T-cell (primary cell): ENCODE measurements at places on chromosomes 3 and 15.

GRCh38 chr15:22936577-22937472 is 43.3 kb downstream of the CYFIP1 start:
- no peak for DNase-seq

- no peak for DNase-seq
These were observed 592.0 kb downstream of the ZNF385D start for GRCh38 chr3:21158861-21159542.

- DNase-seq = no peak
These were observed 32.6 kb upstream of the SKIL start for GRCh38 chr3:170324962-170325361.

DNA sequence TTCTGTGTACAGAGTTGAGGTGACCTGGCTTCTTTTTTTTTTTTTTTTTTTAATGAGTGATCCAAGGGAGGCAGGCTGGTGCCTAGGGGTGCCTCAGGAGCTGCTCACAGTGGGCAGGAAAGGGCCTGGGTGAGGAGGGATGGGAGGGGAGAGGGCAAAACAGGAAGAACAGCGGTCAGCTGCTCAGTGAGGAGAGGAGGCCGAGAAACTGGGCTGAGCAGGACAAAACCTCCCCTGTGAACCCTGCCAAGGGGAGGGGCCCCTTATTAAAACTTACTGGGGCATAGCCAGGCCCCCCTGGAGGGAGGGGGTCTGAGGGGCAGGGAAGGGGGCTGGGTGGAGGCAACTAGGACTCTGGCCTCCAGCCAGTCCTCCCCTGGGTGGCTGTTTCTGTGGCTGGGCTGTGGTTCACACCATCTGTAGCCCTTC is 3.5 kb downstream of the PLEKHO2 start:
- DNase-seq = no peak

GRCh38 chr15:80010131-80010673 is 39.2 kb upstream of the BCL2A1 start:
- no peak for DNase-seq

GRCh38 chr3:123138839-123139444 is 62.8 kb upstream of the SEC22A start:
- DNase-seq = no peak

GRCh38 chr3:14803981-14804834 is 14.6 kb upstream of the FGD5 start:
- DNase-seq = no peak

GRCh38 chr15:65085207-65085753 is 8.7 kb downstream of the KBTBD13 start:
- no peak for DNase-seq

DNA sequence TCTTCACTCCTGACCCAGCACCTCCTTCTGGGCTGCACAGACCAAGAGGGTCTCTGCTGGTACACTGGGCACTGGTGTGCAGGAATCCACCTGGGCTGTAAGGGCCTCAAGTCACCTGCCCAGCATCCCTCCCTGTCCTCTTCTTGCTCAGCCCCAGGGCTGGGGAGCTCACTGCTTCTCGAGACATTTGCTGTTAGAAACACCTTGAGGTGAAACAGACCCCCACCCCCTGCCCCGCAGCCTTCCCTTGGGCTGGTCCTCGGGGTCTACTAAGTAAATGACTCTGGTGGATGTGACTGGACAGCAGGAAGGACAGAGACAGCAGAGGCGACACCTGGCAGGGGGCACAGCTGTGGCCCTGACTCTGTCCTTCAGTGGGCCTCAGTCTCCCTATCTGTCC is 29.1 kb downstream of the LOXL1 start:
- no peak for DNase-seq

DNA sequence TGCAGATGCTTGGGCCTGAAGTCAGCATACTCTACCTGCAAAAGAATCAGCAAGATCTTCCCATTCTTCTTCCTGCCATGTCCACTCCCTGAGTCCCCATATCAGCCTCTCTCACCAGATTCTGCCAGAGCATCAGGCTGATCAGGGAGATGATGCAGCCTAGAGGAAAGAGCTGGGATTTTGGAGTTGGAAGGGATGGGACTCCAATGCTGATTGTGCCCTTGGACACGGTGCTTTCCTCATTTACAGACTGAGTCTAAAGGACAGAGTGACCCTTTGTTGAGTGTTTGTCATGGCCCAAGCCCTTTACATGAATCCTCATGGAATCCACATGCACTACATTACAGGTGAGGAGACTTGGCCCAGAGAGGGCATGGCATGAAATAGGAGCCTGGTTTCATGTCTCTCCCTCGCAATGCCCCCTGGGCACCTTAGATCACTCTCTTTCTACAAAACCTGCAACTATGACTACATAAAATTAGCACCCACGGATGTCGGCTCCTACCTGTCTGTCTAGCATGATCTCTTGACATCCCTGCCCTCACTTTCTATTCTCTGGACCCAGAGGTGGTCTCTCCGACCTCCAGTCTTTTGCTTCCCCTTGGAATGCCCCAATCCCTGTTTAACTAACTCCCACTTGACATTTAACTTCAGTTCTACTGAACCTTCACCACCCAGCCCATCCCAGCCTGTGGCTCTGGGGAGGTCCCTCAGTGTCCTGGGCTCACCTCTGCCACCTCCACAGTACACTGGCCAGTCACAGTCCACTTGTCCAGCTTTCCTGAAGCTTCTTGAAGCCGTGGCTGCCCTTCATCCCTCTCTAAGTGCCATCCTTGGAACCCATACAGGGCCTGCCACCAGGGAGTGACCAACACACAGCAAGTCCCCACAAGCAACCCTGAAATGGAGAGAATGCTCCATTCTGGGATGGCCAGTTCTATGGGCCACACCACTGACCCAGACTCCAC is 173.5 kb downstream of the ABHD5 start:
- no peak for DNase-seq

DNA sequence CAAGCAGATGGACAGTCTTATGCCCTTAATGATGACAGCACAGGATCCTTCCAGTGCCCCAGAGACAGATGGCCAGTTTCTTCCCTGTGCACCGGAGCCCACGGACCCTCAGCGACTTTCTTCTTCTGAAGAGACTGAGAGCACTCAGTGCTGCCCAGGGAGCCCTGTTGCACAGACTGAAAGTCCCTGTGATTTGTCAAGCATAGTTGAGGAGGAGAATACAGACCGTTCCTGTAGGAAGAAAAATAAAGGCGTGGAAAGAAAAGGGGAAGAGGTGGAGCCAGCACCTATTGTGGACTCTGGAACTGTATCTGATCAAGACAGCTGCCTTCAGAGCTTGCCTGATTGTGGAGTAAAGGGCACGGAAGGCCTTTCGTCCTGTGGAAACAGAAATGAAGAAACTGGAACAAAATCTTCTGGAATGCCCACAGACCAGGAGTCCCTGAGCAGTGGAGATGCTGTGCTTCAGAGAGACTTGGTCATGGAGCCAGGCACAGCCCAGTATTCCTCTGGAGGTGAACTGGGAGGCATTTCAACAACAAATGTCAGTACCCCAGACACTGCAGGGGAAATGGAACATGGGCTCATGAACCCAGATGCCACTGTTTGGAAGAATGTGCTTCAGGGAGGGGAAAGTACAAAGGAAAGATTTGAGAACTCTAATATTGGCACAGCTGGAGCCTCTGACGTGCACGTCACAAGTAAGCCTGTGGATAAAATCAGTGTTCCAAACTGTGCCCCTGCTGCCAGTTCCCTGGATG is 198.7 kb downstream of the AKAP13 start:
- DNase-seq = no peak

GRCh38 chr15:45134682-45135604 is 5.1 kb downstream of the DUOX1 start:
- DNase-seq = no peak

- DNase-seq = no peak
These were observed 46.1 kb upstream of the SEMA4B start for GRCh38 chr15:90154861-90155626.

DNA sequence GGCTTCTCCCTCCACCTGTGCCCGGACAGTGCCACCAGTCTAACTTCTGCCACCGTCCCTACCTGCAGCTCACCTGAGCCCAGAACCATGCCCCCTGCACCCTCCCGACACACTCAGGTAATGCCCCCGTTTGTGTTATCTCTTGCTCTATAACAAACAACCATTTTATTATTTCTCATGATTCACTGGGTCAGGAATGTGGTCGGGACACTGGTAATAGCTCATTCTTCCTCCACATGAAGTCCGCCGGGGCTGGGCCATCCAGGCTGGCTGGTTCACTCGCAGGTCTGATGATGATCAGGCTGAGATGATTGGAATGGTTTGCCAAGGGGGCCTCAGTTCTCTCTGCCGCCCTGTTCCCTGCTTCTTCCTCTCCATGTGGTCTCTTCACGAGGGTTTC is 20.3 kb upstream of the NR2E3 start:
- DNase-seq = no peak

- peak; percentile 45 for DNase-seq
These were observed 93.0 kb upstream of the LPP start for GRCh38 chr3:188060840-188061544.

- no peak for DNase-seq
These were observed 97.7 kb upstream of the PRR20G start for GRCh38 chr3:127385540-127385870.

DNA sequence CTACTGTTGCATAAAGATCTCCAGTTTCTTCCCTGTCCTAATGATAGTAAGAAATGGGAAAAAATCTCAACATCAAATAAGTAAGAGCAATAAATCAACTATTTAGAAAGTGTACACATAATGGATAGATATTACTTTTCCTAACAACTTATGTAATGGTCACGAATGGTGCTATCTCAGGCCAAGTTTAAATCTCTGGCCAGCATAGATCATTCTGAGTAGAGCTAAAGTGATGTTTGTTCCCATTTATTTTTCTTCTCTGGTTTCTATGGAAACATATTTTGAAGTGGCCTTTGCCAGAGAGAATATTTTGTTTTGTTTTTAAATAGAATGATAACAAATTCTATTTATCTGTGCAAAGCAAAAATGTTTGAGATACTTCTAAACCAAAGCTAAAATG is 249.7 kb upstream of the TTC14 start:
- no peak for DNase-seq

GRCh38 chr15:96700555-96700954 is 370.1 kb downstream of the NR2F2 start:
- no peak for DNase-seq

DNA sequence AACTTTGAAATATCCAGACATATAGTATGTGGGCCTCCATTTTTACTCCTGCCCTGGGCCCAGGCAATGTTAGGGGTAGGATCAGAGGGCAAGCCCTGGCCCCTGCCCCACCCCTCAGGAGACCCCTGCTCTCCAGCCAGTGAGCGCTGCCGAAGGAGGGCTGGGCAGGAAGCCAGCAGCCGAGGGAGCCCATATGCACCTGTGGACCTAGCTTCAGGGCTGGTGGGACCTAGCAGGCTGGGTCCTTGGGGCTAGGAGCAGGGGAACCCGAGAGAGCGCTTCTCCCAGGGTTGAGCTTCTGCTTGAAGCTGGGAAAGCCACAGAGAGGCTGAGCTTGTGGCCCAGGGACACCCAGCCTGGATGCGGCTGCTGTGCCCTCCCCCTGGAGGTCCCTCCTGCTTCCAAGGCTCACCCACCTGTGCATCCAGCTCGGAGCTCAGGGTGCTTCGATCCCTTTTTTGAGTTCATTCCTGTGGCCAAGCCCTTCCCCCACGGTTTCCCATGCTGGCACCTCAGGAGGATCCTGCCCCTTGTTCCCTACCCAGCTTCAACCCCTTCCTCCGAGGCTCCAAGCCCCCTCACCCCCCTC is 21.0 kb upstream of the CYP11A1 start:
- no peak for DNase-seq

- DNase-seq = no peak
These were observed 82.8 kb upstream of the MEX3B start for GRCh38 chr15:82128401-82129148.

GRCh38 chr3:169389211-169389924 is 274.1 kb downstream of the MECOM start:
- no peak for DNase-seq

DNA sequence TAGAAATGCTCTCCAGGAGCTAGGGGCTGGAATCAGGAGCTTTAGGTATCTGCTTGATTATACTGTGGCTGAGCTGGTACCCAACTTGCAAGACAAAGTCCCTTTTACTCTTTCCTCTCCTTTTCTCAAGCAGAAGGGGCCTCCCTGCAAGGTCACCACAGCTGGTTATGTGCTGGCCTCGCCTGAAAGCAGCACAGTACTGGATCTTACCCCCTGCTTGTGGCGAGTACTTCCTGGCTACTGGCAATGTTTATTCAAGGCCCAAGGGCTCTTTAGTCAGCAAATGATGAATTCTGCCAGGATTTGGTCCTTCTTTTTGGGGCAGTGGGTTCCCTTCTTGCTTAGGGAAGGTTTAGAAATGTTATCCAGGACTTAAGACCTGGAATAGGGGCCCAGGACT is 234.6 kb downstream of the RAP2B start:
- no peak for DNase-seq

DNA sequence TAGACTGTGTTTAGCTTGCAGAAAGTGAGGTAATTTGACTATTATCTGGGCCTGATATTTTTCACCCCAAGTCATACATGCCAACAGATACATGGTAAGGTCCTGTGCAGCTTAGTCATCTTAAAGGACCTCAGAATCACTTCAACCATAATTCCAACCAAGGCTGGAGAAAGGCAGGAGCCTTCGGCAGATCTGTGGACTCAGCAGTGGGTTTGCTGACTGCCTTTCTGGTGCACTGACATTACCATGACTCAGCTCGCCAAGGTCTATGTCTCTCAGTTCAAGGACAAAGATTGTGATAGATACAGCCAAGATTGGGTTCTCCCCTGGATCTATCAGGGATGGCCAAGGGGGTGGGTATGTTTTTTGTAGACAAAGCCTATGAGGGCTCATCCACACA is 32.7 kb downstream of the LYZL4 start:
- no peak for DNase-seq

DNA sequence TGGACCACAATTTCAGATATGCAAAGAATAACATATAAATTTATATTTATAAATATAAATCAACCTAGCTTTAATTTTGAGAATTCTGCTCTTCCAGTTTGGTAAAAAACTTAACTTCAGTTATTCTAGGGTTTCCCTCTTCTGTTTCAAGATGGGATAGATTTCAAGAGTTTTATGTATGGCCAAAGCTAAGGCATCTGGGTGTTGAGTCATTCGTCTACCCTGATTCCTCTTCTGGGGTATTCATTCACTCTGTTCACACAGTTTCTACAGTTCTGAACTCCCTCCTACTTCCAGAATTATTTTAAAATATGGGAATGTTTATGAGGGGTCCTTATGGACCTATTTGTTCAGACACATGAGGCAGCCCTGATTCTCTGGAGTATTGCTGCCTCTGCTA is 4.2 kb upstream of the FGF7 start:
- DNase-seq = no peak

GRCh38 chr15:44216958-44217357 is 21.9 kb upstream of the FRMD5 start:
- no peak for DNase-seq
